Spinal cord (tissue), 10 donors: ENCODE measurements at places on chromosomes 7 and 10.

- DNase-seq: no peak
Measured at GRCh38 chr10:132774181-132774901, 11.6 kb downstream of the NKX6-2 start.

GRCh38 chr7:6531492-6532279, 19.6 kb downstream of the GRID2IP start:
- DNase-seq: no peak

DNA sequence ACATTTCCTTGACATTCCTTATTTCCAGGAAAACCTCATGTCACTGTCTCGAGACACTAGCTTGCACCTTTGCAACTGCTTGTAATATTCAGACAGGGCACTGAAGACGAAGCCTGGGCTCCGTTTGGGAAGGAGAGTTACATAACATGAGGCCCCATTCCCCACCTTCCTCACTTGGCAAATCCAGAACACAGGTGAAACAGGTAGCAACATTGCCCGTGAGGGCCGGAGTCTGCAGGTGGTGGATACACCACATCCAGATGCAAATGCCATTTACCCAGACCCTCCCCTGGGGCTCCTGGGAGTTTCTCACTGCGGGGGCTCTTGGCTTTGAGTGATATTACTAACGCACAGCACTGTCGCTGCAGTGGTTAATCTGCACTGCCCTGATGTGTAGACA, 491.0 kb downstream of the PTPRN2 start:
- DNase-seq: no peak

DNA sequence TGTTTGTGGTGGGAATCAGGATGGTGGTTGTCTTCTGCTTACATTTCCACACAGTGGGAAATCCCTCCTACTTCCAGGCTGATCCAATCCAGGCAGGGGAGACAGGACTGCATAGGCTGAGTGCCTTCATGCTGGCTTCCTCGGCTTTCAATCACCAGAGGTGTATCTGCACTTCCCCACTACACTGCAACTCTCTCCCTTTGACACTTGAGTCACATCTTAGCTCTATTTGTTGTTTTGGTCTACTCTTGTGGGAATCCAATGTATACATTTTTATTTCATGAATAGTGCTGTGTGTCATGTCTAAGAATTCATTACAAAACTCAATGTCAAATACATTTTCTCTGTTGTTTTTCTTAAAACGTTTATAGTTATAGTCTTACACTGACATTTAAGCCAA, 735.6 kb downstream of the XPNPEP1 start:
- DNase-seq: no peak

- no peak for DNase-seq
Measured at GRCh38 chr7:55065079-55065478, 46.3 kb downstream of the EGFR start.

DNA sequence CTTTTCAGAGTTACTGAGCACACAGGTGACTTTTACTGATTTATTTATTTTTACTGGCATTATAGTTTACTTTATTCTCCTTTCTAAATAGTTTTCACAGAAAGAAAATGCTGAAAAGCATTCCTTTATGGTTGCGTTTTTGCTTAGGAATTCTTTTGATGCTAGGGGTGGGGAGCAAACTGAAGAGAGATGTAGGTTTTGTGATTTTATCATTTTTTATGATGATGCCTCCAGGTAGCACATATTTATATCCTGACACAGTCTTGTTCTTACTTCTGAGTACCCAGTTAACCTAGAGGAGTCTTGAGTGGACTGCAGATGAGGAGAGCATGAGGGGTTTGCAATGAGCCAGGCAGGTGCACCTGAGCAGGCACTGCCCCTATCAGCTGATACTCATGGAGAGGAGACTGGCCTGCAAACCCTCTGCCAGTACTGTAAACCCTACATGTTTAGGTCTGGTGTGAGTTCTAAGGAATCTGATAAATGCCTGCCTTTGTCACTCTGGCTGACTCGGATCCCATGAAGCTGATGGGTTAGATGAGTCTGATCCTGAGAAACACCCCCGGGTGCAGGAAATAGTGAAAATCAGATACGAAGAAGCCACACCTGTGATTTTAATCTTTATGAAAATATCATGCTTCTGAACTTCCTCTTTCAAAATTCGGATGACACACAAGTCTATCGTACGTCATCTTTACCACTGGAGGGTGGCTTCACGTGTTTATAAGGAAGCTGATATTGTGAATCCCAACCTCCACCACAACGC, 302.9 kb downstream of the WDR37 start:
- DNase-seq: no peak

DNA sequence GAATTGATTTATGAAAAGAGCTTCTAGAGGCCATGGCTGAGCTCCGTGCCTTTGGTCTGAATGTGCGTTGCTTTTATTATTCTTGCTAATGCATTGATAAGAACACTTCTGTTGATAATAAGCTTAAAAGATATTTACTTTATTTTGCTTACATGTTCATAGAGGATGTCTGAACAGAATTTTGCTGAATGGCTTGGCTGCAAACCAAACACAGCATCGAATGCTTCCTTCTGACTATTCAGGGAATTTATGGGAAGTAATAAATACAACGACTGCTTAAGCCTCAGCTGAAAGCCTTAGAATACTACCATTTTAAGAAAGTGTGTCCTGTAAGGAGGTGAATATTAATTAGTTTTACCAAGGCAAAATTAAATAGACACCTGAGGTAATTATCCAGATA, 643.5 kb upstream of the POT1 start:
- DNase-seq: peak; percentile 4

DNA sequence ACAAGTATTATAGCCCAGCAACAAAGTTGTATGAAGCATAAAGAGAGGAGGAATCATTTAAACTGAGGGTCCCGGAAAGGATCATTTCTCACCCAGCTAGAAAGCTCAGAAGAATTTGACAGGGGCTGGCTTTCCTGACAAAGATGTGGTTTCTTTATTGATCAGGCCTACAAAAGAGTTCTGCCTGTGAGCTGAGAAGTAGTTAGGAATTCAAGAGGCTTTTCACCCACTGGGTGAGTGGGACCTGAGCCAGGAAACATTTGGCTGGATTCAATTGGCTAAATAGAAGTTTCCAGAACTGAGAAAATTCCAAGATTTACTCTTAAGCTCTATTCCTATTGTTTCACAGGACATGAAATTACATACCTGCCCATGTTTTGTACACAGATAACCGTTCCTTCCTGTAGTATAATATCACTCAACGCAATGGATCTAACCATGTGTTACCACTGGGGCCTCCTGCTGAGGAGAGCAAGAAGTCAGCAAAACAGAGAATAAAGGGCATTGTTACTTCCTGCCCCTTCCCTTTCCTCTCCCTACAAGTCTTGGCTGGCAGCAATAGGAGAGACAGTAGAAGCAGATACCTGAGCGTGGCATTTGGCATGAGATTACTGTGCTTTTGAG, 53.9 kb upstream of the PAPSS2 start:
- DNase-seq: peak; percentile 45

DNA sequence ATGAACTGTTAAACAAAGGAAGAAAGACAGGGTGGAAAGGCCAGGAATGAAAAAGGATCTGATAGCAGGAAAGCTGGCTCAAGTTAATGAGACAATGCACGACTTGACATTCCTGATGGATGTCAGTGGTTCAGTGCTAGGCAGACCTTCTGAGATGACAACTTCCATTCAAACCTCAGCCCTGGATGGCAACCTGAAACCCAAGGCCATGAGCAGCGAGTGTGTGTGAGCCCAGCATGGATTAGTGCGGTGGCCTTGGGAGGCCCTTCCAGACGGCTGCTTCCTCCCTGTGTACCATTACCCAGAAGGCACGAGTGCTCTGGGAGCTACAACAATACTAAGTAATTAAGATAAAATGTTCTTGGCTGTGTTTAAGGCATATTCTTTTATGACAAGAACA, 18.8 kb downstream of the TRIL start:
- DNase-seq: no peak

- DNase-seq: no peak
Measured at GRCh38 chr10:8315619-8316021, 261.1 kb downstream of the GATA3 start.

GRCh38 chr10:98745645-98746044, 298.9 kb upstream of the HPS1 start:
- no peak for DNase-seq

DNA sequence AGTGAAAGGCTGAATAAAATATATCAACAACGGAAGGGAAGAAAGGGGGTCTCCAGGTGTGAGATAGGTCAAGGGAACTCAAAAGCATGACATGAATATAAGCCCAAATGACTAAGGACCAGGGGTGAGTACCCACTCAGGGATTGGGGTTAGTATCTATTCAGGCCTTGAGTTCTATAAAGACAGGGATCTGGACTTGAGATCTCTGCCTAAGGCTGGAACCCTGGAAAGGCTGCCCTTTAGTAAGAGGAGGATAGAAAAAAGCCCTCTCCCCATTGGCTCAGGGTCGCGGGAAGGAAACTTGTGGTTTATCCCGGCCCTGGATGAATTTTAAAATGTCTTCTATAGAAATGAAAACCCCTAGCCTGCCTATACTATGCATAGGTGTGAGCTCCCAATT, 2.4 kb upstream of the ITPRIP start:
- no peak for DNase-seq

DNA sequence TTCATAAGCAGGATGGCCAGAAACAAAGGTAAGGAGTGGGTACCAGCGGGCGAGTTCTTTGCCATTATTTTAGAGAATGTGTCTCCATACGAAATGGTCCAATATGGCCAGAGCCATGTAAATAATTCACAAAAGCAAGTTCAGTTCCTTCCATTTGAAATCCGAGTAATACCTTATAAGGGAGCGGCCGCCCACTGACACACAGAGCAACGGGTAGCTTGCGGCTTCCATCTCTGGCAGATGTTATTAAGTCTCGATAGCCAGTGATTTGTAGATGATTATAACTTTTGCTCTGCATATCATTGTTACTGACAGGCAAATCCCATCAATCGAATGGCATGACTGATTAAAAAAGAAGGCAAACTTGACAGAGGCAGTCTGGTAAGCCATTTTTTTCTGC, 63.2 kb downstream of the GFRA1 start:
- DNase-seq: no peak

GRCh38 chr7:22874904-22875303, 52.3 kb upstream of the TOMM7 start:
- DNase-seq: no peak

GRCh38 chr10:11647676-11648075, 36.2 kb upstream of the USP6NL start:
- DNase-seq: no peak

DNA sequence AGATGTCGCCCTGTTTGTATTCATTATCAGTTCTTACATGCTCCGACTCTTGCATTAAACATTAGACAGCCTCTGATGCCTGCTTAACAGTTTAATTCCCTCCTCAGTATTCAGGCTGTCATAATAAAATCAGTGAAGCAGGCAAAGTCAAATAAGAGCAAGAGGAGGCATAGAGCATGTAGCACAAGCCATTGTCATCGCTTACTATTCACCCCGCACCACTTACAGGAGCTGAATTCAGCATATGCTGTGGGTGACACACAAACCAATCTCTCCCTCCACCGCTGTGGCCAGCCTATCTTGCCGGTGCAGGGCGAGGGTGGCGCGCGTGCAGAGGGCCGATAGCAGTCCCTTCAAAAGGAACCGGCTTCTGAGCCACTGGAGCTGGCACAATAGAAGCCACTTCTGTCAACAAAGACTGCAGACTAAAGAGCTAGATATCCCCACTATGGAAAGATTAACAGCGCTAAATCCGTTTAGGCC, 433.2 kb upstream of the MGMT start:
- peak; percentile 43 for DNase-seq

- no peak for DNase-seq
Measured at GRCh38 chr7:45617166-45617565, 43.0 kb downstream of the ADCY1 start.

GRCh38 chr7:129670656-129671055, 59.1 kb downstream of the NRF1 start:
- no peak for DNase-seq

DNA sequence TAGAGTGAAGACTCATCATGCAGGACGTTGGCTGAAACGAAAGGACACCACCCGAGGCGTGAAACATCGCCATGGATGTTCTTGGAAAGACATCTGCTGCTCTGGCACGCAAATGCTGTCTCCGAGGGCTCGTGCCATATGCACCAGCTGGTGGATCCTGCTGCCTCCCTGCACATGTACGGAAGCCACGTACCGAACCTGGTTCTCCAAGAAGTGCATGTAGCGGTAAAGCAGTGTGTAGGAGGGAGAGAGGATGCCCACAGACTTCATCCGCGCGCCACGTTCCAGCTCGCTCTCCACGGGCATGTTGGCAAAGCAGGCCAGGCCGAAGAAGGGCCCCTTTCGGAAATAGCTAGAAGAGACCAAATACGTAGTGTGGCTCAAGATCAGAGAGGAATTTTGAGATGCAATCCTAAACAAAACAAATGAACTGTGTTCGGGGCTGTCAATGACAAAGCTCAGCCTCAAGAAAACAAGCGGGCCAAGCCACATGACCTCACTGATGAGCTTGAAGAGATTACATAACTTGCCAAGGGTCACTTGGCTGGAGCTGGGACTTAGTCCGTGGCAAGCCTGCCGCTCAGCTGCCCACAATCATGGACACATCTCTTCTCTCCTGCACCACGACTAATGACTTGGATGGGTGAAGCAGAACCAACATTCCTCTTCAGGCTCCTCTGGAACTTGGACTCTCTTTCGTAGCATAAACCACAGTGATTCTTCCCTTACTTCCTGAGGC, 16.5 kb downstream of the DENND11 start:
- no peak for DNase-seq

GRCh38 chr10:99573790-99574189, 41.0 kb downstream of the NKX2-3 start:
- DNase-seq: no peak

GRCh38 chr10:99115703-99116102, 119.9 kb downstream of the HPSE2 start:
- no peak for DNase-seq

DNA sequence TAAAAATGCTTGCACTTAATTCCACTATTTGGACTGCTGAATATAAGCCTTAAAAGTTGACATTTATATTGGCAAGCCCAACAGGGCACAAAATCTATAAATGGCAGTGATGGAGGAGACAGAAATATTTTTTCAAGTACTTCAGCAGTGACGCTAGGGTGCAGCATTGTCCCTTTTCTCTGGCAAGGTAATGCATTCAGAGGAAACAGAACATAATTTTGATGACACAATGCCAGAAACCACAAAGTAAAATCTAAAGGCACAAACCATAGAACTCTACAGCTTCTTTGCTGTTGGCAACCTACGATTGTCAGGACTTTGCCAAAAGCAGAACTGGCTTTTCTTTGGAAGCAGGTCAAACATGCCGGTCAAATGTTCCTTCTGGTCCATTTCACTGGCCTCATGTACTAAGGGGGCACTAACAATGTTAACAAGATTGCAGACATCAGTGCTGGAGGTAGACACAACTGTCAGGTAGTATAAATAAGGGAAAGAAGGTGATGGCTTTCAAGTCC, 30.9 kb upstream of the FAM133B start:
- DNase-seq: peak; percentile 54
